Karpas-422 (cell line): ENCODE measurements at places on chromosomes 2 and 18. TPM values are rescaled to one million over a fixed set of nuclear protein-coding genes. Genes with fewer than 3 reads are reported as not detected.

GRCh38 chr2:170736628-170737027, 21.5 kb downstream of the SP5 start:
- no peak for DNase-seq

DNA sequence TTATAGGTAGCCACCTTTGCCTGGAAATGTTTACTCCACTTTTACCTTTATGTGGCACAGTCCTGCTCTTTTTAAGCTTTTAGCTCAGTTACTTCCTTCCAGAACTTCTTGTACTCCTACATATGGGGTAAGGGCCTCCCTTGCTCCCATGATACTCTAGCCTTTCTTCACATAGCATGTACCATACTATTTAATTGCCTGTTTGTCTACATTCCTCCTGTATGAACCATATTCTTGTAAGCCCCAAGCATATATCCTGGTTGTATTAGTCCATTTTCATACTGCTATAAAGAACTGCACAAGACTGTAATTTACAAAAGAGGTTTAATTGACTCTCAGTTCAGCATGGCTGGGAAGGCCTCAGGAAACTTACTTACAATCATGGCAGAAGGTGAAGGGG, 90.6 kb upstream of the VWC2L start:
- no peak for DNase-seq

Gene ATP6V1B1
- not detected in 2 replicates for total RNA-seq

GRCh38 chr2:217538719-217539118, 464.1 kb downstream of the TNS1 start:
- DNase-seq, result no peak

DNA sequence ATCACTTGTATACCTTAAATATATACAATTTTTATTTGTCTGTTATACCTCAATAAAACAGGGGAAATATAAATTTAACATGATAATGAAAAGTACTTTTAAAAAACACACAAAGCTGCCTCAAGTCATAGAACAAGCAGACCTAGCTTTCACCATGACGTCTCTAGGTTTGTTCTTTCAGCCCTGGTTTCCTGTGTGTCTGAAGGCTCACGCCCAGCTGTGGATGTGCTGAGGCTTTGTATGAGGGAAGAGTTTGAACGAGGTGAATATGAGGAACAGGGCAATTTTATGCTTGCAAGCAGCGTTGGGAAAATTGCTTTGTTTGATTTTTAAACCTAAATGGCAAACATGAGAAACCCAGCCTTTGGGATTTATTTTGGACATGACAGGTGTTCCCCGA, 15.3 kb downstream of the SH3RF3 start:
- DNase-seq, result peak; percentile 58

DNA sequence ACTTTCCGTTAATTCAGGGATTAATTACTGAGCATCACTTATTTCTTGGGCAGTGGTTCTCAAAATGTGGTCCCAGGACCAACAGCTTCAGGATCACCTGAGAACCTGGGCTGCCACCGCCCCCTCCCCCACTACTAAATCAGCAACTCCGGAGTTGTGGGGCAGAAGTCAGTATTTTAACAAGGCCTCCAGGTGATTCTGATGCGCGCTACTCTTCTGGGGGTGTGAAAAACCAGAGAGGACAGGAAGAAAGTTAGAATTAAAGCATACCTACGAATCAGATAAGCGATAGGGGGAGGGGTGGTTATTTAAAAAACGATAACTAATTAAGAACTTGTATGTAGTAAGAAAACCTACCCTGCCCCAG, 319 bp downstream of the ZSCAN30 start:
- DNase-seq, result peak; percentile 79

GRCh38 chr2:139876321-139876720, 1096.1 kb upstream of the NXPH2 start:
- no peak for DNase-seq

Gene UGT1A4
- not detected in 2 replicates for total RNA-seq

DNA sequence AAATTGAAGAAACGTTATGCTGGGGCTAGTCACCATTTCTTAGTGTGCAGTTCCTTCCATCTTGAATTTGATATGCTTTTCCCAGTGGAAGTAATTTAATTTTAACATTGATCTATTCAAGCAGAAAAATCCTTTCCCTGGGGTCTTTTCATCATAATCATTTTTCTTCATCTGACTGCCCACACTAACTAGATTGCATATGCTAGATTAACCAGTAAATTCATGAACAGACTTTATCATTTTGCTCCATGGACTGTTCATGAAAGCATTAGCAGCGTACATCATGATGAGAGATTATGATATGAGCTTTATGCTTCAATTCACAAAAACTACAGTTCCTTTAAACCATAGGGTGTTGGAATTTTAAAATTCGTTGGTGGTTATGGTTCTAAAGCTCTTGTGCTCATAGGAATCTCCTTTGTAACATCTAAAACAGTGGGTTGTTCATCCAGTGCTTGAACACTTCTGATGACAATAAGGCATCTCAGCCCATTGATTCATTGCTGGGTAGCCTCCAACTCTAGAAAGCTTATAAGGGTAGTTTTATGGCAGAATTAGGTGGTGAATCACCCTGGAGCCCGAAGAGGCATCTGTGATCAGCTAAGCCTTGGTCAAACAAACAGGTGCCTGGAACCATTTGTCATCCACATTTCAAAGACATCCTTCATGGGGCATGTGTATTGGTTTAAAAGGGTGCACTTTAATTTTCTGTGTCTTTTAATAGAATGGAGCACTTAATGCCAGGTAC, 77.2 kb upstream of the NDUFV2 start:
- DNase-seq, result no peak
